ENCODE measurements at places on chromosomes 11 and 22.

DNA sequence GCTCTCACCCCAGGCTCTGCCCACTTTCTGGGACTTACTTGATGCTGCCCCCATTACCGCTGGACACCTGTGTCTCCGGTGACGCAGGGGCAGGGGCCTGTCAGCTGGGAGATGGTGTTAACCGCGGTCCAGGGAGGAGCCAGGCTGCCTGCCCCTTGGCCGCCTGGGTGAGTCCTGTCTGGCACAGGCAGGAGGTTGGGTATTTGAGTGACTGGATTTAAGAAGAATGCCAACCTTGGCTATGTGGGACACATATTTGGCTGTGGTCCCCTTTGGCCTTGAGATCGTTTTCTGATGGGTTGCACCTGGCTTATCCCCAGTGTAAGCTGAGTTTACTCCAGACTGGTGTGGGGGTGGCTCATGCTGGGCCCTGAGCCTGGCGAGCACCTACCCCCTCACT lies 2.5 kb downstream of the MUC6 start:
- DNase-seq = no peak

DNA sequence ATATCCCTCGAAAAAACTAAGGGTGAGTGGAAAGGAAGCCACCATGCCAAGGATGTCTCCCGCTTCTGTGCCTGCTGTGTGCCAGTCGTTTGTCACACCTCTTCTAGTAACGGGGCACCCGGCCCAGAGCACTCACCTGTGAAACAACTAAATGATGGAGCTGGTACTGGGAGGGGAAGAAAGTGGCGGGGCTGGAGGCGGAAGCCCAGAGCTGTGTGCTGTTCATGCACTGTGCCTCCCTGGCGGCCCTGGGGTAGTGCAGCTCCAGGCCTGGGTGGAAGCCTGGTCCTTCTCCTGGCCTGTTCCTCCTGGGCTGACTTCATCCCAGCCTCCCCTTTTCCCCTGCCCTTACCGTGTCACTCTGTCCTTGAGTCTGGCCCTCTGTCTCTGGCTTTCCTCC lies 130.2 kb downstream of the CEP164 start:
- no peak for DNase-seq

DNA sequence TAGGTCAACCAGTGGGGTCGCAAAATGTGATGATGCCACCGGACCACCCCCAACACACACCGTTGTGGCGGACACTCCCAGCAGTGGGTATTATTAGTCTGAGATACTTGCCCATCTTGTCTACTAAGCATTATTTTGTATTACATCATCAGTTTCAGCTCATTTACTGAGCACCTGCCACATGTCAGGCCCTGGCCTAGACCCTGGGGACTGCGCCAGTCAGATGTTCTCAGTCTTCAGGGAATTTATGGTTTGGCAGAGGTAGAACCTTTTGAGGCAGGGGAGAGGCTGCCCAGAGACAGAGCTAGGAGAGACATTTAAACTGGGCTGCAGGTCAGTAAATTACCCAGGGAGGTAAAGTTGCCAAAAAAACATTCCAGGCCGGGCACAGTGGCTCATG lies 43.1 kb upstream of the GCAT start:
- no peak for DNase-seq

DNA sequence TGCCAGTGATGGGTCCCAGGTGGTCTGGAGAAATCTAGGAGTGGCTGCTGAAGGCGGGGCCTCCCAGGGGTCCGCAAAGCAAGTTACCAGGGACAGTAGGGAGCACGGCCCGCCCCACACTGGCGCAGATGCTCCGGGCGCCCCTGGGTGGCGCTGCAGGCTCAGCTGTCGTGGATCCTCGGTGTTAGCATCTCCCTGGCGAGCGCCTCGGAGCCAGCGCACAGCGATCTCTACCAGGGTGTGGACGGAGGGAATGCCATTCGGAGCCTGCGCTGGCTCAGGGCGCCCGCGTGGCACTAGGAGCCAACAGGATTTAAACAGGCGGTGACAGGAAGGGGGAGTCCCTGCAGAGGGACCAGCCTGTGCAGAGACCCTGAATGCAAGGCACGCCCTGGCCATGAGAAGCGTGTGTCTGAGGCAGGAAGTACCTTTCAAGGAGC lies 20.2 kb downstream of the FADS3 start:
- DNase-seq = peak; percentile 40

GRCh38 chr11:35398881-35399280 lies 20.5 kb downstream of the SLC1A2 start:
- no peak for DNase-seq

DNA sequence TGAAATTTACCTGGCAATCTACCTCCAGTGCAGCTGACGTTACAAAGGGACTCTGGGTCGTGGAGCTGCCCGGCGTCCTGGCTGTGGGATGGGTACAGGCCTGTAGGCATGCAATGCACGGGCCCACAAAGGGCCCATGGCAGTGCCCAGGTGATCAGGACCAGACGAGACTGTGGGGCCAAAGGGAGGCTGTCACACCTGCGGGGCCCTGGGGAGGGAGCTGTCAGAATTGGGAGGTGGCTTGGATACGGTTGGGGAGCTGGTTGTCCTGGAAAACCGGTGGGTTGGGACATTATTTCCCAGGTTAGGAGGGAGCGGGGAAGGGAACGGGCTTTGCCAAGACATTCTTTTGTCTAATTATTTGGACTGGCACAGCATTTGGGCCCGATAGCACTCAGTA lies 958.5 kb downstream of the BRD1 start:
- no peak for DNase-seq

GRCh38 chr11:2664791-2665525 lies 34.8 kb downstream of the KCNQ1OT1 start:
- no peak for DNase-seq

DNA sequence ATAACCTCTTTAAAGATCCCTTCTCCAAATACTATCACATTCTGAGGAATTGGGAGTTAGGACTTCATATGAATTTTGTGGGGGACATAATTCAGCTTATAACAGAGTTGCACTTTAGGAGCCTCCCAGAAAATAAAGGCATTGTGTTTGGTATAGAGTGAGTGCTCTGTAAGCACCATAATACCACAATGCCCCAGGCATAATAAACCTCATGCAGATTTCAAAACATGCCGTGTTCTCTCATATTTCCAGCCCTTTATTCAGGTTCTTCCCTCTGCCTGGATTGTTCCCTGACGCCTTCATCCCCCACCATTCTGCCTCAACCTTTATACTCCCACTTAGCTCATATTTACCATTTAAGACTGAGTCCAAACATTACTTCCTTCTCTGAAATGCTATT lies 398.8 kb upstream of the FAT3 start:
- no peak for DNase-seq

- DNase-seq = no peak
These were observed 72.6 kb upstream of the CADM1 start for GRCh38 chr11:115576606-115577380.

DNA sequence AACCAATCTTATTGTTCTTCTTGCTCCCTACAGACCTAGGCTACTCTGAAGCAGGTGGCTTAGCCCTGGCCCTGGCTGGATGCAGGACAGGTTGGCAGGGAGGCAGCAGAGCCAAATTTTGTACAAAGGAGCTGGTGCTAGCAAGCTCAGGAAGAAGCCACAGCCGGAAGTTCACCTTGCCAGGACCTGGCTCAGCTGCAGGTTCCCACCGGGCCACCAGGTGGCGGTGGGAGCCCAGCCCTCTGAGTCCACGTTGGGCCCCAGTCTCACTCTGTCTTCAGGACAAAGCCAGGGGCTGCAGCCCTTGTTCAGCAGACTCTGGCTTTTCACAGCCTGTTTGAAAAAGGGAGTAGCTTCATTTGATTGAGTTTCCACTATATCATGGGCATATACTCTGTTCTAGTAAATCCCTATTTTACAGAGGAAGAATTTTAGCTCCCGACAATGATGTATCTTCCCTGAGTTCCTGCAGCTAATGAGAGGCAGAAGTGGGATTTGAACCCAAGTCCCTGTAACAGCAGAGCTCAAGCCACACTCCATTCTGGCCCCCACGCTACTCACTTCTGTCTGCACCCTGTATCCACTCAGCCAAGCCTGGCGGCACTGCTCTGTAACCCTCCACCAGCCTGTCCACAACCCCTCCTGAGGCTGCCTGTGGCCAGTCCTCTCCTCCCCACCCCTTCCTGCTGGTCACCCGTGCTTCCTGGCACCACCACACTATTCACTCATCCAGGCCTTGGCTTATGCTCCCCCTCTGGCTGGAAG lies 3.3 kb downstream of the TKFC start:
- peak; percentile 53 for DNase-seq

GRCh38 chr11:47267876-47268275 lies 2.1 kb upstream of the MADD start:
- DNase-seq = no peak

DNA sequence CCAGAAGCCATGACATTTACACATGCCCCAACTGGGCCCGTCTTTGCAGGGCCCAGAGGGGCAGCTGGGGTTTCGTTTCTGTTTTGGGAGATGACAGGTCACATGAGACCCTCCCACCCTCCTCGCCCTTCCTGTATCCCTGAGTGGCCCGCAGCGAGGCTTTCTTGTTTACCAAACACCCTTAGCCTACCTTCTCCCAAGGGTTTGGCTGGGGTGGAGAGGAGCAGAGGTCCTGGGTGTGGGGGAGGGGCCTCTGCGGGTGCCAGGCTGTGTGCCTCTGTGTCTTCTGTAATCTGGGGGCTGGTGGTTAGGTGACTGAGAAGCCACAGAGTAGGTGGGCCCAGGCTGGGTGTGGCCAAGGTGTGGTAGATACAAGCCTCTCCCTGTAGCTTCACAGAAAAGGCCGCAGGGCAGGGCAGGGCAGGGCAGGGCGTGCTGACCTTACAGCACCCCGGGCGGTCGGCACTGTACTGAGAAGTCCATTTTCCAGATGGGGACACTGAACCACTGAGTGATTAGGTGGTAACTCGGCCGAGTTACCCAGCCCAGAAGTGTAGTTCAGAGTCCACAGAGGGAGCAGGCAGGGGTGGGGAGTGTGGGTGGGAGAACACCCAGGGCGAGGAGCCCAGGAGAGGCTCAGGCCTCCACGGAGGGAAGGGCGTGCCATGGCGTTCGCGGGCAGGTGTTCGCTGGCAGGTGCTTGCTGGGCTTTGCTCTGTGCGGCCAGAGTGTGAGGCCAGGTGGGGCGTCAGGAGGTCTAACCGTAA lies 8.7 kb downstream of the PRR5 start:
- DNase-seq = no peak

DNA sequence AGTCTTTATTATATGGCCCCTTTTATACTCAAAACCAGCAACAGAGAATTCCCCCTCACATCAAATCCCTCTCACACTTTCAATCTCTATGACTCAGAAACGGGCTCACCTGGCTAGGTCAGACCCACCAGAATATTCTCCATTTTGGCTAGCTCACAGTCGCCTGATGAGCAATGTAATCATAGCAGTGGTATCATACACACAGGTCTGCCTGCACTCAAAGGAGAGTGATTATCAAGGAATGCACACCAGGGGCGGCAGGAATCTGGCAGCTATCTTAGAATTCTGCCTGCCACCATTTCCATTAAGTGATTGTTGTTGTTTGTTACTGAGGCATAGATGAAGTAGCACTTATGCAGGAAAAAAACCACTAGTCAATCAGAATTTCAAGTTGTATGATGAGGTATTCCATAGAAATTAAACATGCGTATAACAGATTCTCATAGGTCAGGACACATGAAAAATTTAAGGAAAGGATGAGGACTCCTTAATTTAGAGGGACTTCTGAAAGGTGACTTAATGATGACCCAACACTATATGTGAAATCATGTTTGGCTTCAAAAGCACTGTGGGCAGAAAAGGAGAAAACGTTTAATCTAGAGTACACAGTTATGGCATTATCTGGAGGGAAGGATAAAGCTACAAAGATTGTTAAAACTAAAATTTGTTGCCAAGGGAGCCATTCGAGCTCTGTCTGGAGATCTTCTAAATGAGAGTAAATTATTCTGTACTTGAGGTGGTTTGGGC lies 185.8 kb upstream of the DDI1 start:
- DNase-seq = no peak

DNA sequence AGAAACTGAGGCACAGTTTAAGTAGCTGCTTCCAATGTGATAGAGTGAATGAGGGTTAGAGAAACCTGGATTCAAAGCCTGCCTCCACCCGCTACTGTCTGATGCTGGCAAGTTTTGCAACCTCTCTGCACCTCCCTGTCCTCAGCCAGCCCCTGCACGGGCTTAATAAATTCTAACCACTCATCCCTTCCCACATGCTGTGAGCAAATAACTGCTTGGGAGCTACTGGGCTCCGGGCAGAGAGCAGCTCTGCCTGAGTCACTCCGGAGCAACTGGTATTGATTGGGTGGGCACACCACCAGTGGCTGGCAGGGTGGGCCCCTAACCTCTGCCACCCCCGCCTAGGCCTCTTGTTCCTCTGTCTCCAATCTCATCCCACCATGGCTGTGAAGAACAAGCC lies 104.3 kb upstream of the SYT13 start:
- DNase-seq = no peak

GRCh38 chr11:95241681-95242081 lies 10.7 kb upstream of the SESN3 start:
- no peak for DNase-seq

DNA sequence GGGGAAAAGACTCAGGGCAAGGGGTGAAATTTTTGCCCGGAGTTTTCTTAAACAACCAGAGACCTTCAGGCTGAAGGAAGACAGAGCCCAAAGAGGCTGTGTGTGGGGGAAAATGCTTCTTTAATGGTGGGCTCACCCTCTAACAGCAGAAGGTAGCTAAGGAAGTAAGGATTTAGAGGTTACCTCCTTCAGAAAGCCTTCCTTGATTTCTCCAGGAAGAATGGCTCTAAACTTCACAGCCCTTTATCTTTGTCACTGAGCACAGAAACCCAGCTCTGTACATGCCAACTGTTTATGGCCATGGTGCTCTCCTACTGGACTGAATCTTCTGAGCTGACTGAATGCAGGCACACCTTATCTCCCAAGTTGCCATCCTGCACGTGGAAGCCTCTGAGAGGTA lies 196.0 kb downstream of the TENM4 start:
- DNase-seq = no peak

DNA sequence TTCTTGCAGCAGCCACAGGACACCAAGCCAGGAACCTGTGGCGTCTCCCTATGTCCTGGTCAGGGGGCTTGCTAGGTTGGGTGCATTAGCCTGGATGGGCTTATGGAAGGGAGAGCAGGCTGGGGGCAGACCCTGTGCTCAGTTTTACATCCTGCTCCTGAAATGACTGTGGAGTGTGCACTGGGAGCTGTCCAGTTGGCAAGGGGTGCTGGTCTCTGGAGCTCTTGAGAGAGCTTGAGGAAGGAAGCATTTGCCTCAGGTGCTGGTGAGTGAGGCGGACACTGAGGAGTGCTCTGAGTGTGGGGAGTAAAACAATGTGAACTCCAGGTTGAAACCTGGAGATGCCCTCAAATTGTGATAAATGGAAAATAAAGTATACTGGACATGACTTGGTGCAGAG lies 3.4 kb downstream of the SCGB1D4 start:
- DNase-seq = no peak

DNA sequence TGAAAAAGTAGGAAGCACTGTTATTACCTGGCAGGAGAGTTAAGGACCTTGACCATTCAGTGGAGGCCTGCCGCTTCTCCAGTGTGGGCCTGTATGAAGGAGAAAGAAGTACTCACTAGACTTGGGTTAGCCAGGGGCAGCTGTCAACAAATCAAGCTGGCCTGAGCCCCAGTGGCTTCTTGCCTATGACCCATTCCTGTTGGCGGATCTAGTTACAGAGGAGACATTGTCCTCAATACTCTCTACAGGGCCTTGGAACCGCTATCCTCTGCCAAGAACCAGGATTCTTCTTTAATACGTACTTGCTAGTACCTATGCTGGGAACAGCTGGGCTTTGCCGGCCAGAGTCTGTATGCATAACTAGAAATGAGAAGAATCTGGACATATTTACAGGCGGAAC lies 68.1 kb downstream of the ALX4 start:
- no peak for DNase-seq

All from omental fat pad (tissue), 4 donors.